H4 (cell line): ENCODE measurements at places on chromosomes 7 and 10. TPM values are rescaled to one million over a fixed set of nuclear protein-coding genes. Genes with fewer than 3 reads are reported as not detected.

DNA sequence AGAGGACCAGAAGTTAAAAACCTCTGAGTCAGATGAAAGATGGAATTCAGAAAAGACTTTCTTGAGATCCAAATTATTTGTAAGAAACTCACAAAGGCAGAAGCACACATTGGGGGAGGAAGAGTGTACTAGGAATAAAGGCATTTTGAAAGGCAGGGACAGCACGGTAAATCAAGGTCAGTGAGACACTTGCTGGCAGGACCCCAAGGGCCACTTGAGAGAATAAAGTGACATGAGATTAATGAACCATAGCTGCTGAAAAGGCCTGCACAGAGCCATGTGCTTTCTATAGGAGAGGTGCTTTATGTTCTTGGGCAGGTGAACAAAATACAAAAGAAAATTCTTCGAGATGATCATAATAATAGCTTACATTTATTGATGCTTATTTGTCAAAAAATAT, 929.9 kb upstream of the MBL2 start:
- no peak for DNase-seq

- no peak for DNase-seq
Observed at GRCh38 chr10:21832821-21833130, 170.8 kb downstream of the DNAJC1 start.

DNA sequence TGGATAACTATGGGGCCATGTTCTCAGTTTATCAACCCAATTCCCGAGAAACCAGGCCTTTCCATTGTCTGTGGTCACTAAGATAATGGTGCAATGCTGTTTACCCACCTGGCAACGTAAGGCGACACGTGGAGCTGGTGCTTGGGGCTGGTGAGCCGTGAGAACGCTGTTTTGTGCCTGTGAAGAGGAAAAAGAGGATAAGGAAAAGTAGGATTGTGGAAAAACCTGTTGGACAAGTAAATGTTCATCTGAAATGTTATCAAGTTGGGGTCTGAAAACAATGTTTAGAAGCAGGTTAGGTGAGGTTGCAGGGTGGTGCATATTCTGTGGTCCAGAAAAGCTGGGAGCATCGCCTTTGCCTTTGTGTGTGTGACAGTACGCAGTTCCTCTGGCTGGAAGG, 88.5 kb downstream of the PPP1R17 start:
- no peak for DNase-seq

DNA sequence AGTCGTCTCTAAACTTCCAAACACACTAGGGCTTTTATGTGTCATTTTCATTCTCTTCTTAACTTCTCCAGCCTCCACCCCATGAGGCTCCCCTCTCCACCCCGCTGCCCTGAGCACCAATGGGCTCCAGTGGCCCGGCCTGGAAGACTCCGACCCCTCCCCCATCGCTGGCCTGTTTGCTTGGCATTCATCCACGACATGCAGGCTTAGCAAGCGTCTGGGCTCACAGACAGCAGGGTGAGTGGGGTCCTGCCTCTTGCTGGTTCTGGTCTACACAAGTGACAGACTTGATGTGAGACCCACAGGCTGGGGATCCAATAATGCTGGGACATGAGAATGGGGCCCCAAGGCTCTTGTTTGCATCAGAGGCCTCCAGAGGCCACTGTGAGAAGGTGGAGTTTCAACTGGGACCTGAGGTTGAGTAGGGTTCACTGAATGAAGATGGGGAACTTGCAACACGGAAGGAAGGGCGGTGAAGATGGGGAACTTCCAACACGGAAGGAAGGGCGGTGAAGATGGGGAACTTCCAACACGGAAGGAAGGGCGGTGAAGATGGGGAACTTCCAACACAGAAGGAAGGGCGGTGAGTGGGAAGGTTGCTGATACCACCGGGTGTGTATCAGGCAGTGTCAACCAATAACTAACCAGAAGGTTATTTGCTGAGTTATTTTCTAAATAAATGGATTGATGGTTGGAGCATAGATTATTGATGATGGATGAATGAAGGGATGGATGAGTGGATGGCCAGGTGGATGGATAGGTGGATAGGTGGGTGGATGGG, 14.0 kb downstream of the KNDC1 start:
- DNase-seq: no peak

GRCh38 chr10:44910602-44911001, 535 bp upstream of the TMEM72 start:
- DNase-seq: no peak

- DNase-seq: no peak
Observed at GRCh38 chr10:78981970-78982281, 86.8 kb upstream of the ZMIZ1 start.

DNA sequence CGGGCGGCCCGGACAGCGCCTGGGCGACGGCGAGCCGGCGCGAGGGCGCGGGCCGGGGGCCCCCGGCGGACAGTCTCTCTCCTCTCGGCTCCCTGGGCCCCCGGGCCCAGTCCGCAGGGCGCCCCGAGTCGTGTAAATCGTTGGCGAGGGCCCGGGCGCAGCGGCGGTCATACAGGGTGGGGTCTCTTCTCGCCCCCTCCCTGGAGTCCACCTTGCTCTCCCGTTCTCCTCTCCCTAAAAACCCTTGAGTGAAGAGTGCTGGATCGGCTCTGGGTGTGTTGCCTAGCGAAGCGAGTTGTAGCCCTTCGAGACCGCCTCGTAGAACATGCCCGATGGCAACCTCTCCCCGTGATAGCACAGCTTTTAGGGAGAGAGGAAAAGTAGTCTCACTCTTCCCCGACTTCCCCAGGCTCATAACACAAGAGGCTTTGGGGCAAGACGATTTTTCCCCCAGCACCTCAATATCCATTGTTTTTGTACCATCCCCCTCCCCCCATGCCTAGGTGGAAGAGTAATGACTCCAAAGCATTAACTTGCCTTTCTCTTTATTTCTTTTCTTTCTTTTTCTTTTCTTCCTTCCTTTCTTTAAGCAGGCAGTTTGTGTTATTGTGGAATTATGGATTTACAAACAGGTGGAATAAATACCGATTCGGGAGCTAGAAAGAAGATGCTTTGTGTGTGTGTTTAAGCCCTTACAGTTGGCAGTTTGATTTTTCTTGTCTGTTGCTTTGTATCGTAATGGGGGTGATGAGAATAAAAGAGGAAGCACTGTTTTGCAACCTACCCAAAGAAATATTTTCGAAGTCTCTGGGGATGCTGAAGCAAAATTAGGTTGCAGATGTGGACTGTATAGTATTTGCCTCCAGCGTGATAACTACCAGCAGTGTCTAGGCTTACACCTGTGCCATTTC, 822 bp downstream of the SHOC2 start:
- DNase-seq: peak; percentile 19

DNA sequence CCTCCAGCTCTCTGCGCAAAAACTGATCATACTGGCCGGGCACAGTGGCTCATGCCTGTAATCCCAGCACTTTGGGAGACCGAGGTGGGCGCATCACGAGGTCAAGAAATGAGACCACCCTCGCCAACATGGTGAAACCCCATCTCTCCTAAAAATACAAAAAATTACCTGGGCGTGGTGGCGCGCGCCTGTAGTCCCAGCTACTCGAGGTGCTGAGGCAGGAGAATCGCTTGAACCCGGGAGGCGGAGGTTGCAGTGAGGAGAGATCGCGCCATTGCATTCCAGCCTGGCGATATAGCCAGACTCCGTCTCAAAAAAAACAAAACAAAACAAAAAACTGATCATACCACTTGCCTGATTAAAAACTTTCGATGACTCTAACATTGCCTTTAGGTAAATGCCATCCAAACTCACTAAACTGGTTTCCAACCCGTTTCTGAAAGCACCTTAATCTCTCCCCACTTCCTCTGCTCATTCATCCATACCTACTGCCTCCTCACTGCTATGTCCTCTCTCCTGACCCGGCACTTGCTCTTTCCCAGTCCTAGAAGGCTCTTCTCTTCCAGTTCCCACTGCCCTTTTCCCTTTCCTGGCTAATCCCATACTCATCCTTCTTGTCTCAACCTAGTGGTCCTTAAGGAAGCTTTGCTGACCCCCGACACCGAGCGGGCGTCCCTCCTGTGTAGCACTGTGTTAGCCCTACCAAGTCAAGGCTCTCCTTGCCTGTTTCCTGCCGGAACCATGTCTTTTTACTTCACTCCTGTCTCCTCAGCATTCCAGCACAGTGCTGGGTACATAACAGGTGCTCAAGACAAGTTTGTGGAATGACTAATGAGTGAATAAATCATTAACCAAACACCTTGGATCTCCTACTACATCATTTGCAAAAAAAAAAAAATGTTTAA, 686 bp upstream of the MIOS start:
- peak; percentile 35 for DNase-seq

DNA sequence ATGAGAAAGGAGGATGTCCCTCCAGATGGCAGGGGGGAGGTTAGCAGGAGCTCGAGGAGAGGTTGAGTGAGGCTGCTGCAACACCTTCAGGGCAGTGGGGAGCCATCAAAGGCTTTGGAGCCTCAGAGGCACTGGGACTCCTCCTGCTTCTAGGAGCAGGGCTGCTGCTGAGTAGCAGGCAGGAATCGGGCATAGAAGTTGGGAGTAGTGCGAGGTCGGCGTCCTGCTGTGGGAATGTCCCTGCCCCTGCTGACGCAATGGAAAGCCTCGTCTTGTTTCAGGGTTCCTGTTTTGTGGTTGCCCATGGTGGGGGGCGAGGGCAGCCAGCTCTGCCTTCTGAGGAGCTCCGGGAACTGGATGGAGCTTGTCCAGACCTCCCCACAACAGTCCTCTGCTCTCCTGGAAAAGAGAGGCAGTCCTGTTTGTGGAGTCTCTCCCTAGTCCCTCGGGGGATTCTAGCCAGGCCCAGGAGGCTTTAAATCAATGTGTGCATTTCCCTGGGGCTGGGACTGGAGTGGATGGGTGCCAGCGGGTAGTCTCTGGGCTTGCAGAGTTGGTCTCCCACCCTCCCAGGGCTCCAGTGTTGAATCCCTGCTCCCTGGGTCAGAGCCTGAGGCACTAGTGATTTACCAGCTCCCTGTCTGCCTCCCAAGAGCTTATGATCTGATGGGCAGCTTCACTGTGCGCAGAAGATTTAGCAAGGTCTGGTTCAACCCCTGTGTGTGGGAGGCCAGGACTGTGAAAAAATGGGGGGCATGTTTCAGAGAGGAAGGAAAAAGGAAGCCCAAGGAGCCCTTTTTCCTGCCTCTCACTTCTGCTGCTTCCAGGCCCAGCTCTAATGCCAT, 98.7 kb upstream of the PPIF start:
- DNase-seq: no peak

GRCh38 chr7:155351120-155351870, 53.6 kb downstream of the INSIG1 start:
- no peak for DNase-seq

- no peak for DNase-seq
Observed at GRCh38 chr7:37431413-37431812, 17.3 kb downstream of the ELMO1 start.

- no peak for DNase-seq
Observed at GRCh38 chr10:61338146-61338545, 115.0 kb downstream of the TMEM26 start.

DNA sequence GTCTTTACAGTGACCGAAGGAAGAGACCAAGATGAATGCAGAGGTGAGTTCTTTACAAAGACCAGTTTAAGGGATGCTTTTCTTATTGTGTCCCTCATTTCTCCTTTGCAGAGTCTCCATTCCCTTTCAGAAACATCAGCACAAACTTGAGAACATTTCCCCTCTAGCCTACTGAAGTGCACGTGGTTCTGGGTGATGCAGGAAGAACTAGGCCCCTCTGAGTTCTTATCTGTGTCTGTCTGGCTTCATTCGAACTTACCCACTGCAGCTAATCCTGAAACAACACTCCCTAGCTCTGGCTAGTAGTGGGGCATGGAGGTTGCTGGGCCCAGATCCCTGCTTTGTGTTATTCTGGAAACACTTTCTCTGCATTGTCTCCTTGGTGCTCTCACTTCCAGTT, 12.6 kb downstream of the BLVRA start:
- no peak for DNase-seq

SDHAF3 gene
- 48.2 and 62.1 TPM in 2 replicates for total RNA-seq

DNA sequence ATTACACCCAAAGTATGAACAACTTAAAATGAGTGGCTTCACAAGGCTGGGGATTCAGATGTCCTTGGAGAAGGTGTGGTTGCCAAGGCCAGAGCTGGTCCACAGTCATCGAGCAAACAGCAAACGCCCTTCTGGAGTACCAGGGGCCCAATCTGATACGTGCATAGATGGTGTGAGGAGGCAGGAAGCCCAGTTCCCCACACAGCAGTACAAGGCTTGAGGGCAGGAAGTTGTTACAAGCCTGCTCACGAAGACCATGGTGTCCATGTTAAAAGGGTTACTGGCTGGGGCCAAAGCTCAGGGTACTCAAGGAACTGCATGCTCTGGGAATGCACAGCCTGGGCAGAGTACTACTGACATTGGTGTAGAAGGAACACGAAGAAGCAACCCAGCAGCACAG, 4.6 kb upstream of the ANKRD26 start:
- no peak for DNase-seq

DNA sequence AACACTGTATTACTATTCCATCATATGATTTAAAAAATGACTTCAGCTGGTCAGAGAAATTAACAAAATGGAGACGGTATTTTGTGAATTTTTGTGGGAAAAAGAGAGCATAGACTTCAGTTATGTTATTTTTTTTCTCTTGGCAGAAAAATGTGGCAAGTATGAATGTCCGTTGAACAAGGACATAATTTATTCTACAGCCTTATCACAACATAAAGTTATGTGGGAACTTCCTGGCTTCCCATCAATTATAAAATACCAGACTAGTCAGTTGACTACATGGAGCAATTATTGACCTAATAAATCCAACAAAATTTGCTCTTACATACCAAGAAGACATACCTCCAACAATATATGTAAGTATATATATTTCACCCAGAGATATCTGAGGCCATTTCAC, 88.6 kb upstream of the PPP1R3A start:
- no peak for DNase-seq

GRCh38 chr10:71060476-71061426, 151.6 kb upstream of the UNC5B start:
- no peak for DNase-seq

- no peak for DNase-seq
Observed at GRCh38 chr10:47016564-47016963, 105.3 kb downstream of the PTPN20 start.

- DNase-seq: no peak
Observed at GRCh38 chr7:111677848-111678247, 115.6 kb upstream of the IMMP2L start.

GRCh38 chr7:26201247-26202018, at the start of gene CBX3:
CBX3 (plus strand) TSS chr7:26201745; CDS start chr7:26202999, 1,254 bp downstream.
- DNase-seq: peak; percentile 96

DNA sequence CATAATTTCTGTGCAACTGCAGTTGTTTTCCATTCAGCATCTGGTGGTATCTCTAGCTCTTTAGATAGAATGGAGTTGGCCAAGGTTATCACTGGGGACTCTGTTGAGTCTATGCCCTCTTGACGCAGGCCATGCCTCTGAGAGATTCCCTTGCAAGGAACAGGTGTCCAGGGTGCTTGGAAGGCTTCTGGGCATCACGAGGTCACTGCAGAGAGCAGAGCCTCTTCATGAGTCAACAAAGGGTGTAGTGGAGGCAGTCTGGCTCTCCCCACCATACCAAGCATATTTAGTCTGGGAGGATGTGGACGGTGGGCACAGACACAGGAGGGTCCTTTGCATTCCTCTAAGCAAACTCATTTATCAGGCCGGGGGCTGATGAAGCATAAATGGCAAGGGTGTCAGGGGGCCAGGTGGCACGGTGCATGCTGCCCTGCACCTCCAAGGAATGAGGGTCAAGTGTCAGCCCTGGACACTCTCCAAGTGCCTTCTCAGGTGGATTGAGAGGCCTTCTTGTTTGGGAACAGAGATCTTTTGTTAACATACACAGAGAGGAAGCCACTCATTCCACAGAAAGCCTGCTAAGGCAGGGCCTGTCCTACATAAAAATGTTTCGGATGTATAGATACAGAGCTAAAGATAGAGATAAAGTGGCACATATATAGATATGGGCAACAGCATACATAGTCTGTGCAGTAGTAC, 328.6 kb downstream of the INHBA start:
- no peak for DNase-seq

PSD gene
- total RNA-seq: 0.06 TPM in 1 of 2 replicates, not detected in the other

- DNase-seq: no peak
Observed at GRCh38 chr7:7321681-7322080, 139.3 kb downstream of the C1GALT1 start.
